ENCODE measurements at places on chromosomes 1 and 21.

GRCh38 chr1:157771661-157772425 lies 5.1 kb downstream of the FCRL2 start:
- DNase-seq = no peak

DNA sequence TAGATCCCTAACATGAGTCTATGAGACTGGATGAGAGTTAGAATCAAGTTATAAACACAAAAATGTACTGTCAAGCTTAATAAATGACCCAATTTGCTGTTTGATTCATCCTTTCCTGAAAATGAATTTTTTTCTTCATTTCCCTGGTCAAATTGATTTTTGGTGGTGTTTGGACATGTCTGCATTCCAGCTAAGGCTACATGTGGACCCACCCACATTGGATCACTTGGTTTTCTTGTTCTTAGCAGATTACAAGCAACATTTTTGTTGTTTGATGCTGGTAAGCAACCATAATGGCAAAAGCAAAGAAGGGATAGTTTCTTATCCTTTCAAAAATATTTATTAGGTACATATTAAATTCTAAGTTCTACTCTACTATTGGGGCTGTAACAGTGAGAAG lies 181.1 kb downstream of the NEK7 start:
- DNase-seq = no peak

GRCh38 chr1:192588546-192588945 lies 13.0 kb downstream of the RGS1 start:
- no peak for DNase-seq

GRCh38 chr1:115753830-115754229 lies 14.7 kb downstream of the CASQ2 start:
- no peak for DNase-seq

GRCh38 chr1:57424231-57425027 lies 569 bp upstream of the DAB1 start:
- DNase-seq = no peak

- no peak for DNase-seq
These were observed 44.9 kb downstream of the FOXD2 start for GRCh38 chr1:47482786-47483185.

- no peak for DNase-seq
These were observed 260.7 kb downstream of the CHRM3 start for GRCh38 chr1:239647045-239647444.

- no peak for DNase-seq
These were observed 556.5 kb upstream of the BRINP3 start for GRCh38 chr1:191034132-191034531.

DNA sequence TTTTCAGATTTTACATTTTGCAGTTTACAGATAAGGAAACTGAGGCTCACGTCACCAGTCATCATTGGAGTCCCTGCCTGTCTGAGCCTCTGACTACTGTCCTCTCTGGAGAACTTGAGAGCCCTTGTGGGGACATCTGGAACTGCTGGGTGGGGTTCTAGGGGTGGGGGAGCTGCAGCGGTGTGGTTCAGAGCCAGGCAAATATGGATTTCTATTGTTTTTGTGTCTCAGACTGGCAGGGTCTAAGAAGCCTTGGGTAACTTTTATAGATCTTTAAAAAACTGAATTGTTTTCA lies 46.9 kb downstream of the IER5 start:
- peak; percentile 34 for DNase-seq

DNA sequence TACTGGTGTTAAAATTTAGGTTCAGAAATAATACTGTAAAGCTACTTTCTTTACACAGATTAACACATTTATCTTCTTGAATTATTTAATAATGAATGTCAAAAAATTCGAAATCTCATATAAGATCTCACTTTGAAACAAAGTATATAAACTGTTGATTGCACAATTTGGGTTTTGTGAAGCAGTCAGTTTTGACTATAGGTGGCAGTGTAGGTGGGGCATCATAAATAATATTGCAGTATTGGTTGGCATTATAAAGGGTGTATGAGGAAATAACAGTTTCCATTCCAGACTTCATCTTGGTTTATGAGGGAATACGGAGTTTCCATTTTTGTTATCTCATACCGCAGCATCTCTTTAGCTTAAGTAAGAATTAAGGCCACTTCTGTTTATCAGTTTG lies 49.9 kb downstream of the SUCO start:
- DNase-seq = no peak

DNA sequence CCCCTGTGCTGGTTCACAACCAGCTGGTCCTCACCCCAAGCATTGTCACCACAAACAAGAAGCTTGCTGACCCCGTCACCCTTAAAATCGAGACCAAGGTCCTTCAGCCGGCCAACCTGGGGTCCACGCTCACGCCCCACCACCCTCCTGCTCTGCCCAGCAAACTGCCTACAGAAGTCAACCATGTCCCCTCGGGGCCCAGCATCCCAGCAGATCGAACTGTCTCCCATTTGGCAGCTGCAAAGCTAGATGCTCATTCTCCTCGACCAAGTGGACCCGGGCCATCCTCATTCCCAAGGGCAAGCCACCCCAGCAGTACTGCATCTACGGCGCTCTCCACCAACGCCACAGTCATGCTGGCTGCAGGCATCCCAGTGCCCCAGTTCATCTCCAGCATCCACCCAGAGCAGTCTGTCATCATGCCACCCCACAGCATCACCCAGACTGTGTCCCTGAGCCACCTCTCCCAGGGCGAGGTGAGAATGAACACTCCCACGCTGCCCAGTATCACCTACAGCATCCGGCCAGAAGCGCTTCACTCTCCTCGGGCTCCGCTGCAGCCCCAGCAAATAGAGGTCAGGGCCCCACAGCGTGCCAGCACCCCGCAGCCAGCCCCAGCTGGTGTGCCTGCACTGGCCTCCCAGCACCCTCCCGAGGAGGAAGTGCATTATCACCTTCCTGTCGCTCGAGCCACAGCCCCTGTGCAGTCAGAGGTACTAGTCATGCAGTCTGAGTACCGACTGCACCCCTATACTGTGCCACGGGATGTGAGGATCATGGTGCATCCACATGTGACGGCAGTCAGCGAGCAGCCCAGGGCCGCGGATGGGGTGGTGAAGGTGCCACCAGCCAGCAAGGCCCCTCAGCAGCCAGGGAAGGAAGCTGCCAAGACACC lies 40.6 kb downstream of the ZBTB17 start:
- DNase-seq = no peak

DNA sequence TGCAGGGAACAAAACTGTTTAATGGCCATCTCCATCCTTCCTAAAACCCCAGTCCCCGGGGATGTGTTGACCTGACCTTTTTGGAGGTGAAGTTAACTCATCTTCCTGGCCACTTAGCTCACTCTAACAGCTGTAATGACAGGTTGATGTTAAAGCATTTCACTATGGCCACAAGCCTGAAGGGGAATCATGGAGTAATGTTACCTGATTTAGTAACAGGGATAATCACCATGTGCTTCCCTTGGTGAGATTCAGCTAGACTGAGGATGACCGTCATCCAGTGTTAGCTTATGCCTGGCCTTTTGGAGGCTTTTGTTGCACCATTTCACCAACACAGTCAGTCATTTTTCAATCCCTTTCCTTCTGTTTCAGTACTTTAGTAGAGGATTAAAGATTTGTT lies 64.3 kb upstream of the RAVER2 start:
- DNase-seq = no peak

- DNase-seq = no peak
These were observed 29.1 kb upstream of the SEC16B start for GRCh38 chr1:177998696-177999631.

GRCh38 chr1:6675941-6676340 lies 25.7 kb downstream of the DNAJC11 start:
- no peak for DNase-seq

- no peak for DNase-seq
These were observed 841 bp downstream of the POFUT2 start for GRCh38 chr21:45286671-45287437.

- no peak for DNase-seq
These were observed 236.9 kb downstream of the USP25 start for GRCh38 chr21:15966651-15967050.

DNA sequence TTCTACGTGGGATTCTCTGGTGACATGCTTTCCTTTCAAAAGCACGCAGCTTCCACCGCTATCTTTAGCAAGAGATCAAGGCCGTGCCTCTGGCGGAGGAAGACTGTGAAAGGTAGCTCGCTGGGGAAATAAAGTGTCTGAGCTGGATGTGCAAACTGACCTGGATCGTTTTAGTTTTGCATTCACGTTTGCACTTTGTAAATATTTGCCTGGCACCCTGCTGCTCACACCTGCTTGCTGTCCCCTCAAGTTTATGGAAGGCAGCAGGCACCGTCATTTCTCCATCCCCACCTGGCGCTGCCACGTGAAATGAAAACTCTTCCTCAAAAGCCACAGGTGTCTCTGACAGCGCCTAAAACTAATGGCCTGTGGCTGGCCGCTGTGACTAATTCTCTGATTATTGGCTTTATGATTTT lies 44.0 kb upstream of the TARDBP start:
- no peak for DNase-seq

DNA sequence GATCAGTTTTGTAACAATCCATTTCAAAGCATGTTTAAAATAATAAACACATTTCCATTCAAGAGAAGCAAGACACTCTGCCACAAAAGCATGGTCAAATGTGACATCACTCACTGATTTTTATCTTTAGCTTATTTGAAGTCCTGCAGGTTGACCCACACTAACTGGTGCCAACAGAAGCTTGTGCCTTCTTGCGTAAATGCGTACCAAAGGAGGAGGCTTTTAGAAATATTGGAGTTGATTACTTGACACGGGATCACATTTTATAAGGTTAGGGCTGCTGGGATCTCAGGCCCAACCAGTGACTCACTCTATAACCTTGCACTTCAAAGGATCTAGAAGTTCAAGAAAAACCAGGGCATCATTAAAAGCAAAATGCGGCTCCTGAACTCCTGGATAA lies 203.6 kb downstream of the PCP4 start:
- DNase-seq = no peak

GRCh38 chr1:3641046-3641760 lies 8.7 kb downstream of the WRAP73 start:
- DNase-seq = no peak

DNA sequence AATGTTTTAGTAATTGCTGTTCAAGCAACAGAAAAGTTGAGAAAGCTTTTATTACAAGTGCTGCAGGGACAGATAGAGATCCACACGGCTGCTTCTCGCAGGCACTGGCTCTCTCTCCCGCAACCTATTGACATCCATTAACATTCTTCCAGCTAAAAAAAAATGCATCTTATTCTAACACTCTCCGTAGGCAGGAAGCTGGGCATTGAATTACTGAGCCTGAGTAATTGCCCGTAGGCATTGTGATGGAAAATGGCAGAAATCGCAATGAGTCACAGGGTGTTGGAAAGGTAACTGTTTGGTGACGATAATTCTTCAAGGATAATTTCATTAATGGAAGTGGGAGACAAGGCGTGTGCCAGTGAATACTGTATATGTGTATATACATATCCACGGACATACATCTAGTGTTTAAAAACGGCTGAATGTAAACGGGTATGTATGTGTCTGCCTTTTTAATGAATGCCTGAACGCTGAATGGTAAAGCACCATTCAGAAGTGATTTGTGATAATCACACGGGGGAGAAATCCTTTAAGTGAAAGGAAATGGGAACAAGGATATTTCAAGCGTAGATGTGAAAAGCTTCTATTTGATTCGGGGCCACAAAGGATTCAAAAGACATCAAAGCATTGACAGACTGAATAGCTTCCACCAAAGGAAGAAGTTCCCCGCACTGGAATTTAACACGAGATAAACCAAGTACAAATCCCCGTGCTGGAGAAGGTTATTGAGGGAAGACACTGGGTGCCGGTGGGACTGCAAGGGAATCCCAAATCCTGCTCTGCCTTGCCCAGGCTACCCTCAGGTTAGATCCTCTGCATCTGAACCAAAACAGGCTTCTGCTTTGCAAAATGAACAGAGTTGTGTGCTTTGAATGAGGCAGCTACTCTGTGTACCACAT lies 567.2 kb downstream of the NPHP4 start:
- no peak for DNase-seq

DNA sequence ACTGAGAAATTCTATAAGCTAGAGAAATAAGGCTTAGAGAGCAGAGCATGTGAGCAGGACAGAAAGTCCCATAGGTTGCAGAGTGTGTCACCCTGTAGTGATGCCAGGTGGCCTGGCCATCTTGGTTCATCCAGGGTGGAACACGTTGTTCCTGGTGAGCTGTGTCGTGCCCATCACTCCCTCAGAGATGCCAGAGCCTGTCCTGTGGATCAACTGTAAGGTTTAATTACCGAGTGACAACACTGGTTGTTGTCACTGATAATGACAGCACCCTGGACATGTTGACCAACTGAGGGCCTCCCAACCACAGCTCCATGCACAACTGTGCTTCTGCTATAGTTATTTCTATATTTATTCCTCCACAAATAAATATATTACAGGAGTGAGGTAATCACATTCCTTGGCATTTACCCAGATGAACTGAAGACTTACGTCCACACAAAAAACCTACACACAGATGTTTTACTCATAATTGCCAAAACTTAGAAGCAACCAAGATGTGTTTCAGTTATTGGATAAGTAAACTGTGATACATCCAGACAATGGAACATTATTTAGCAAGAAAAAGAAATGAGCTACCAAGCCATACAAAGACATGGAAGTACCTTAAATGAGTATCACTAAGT lies 6.2 kb downstream of the C1orf198 start:
- no peak for DNase-seq

DNA sequence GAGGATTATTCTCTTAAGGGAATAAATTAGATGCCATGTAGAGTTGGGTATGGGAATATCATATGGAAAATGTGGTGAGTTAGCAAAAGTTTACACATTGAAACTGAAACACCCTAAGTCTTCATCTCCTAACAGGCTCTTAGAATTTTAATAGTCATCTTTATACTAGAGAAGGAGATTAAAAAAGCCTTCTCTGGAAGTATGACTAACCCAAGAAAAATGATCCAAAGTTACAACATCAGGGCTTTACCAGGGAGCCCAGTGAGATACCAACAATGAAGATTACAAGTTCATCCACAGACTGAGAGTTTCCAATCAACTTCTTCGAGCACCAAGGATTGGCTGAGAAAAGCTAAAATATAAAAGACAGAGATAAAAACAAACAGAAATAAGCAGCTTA lies 70.0 kb upstream of the KIAA0040 start:
- no peak for DNase-seq

DNA sequence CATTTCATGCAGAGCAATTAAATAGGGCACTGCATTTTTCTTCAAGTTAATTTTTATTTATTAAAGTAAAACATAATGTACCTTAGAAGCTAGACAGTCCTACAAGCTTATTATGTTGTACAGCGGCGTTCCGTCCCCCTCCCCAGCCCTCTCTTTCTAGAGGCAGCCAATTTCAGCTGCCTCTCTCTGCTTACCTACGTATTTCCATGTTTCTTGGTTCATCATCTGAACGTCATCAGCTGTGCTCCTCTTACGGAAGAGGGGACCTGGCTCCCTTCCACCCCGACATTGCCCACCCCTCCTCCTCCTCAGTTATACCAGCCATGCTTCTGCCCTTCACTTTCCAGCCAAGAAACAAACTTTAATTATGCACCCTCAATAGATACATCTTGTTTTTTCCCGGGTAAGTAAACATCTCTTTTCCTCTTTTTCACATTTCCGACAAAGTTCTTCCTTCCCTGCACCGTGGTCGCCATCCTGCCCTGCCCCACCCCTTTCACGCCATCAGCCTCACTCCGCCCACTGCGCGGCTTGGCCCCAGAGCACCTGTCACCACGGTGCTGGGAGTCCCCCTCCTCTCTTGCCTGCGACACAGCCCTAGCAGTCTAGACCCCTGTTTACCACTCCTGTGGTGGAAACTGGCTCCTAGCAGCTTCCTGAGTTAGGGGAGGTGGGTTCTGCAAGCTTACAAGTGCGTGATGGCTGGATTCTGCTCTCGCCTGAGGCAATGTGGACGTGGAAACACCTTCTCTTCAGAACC lies 57.9 kb downstream of the SLC37A1 start:
- DNase-seq = no peak

- no peak for DNase-seq
These were observed 383.9 kb downstream of the TGFB2 start for GRCh38 chr1:218728898-218729565.

GRCh38 chr1:234613128-234613875 lies 3.3 kb upstream of the IRF2BP2 start:
- no peak for DNase-seq

Measured in CD4-positive, alpha-beta T cell treated with Interferon gamma for 1 hour (primary cell).